Skeletal muscle cell (primary cell): ENCODE measurements at places on chromosomes 4 and X.

DNA sequence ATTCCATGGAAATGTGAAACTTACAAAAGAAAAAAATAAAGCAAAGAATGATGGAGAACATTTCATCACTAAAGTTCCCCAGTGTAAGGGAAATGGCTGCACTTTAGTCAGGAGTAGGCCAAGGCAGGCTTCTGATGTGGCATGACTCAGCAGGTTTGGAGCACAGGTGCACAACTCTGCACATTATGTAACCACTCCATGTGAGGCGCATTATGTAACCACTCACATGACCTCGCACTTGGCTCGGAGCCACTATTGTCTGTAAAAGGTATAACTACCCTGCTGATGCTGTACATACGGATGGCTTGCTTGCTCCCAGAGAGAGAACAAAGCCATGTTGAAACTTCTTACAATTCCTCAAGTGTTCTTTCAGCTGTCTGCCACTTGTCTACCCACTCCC is 727.6 kb downstream of the TRAM1L1 start:
- no peak for DNase-seq

GRCh38 chrX:56738670-56739069 is 9.6 kb downstream of the NBDY start:
- DNase-seq, result no peak

DNA sequence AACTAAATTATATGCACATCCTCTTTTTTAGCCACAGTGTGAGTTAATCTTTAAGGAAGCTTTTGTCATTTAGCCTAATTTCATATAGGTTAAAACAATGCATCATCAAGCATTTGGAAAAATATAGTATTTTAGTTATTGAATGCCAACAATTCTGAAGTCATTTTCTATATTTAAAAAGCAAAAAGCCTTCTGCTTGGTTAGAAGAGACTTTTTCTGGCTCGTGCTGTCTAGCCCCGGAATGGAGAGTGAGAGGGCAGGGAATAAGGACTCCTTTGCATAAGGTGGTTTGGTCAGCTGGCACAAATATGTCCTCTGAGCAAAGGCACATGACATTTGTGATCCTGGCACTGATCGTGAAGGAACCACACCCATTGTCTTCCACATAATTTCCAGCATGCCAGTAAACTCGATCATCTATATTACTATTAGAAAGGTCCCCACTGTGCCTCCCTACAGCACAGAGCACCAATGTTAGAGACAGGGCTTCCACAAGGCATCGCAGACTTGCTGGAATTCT is 393.7 kb upstream of the INTU start:
- DNase-seq, result no peak

GRCh38 chr4:5054532-5054931 is 3.3 kb downstream of the STK32B start:
- DNase-seq, result no peak

GRCh38 chr4:189917161-189917891 is 23.3 kb upstream of the FRG1 start:
- no peak for DNase-seq

GRCh38 chr4:173508386-173509035 is 21.5 kb downstream of the HAND2 start:
- DNase-seq, result no peak

- no peak for DNase-seq
Observed at GRCh38 chr4:39045827-39046221, 13.6 kb upstream of the TMEM156 start.
